ENCODE measurements at places on chromosomes 4 and X.

DNA sequence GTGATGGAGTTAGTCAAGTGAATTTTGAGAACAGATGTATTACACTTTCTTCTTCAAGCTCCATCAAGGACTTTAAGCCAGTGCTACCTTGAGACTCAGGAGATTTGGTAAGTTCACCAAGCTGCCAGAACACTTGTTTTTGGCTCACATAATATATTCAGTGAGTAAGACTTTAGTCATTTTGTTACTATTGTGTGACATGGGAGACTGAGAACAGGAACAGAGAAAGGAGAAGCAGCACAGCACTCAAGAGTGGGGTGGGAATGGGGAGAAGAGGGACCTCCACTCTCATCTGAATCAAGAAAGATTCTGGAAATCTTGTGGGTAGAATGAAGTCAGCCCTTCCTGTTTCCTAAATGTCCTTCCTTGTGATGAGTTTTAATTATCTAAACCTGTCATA, 87.3 kb upstream of the TET2 start:
- no peak for DNase-seq

DNA sequence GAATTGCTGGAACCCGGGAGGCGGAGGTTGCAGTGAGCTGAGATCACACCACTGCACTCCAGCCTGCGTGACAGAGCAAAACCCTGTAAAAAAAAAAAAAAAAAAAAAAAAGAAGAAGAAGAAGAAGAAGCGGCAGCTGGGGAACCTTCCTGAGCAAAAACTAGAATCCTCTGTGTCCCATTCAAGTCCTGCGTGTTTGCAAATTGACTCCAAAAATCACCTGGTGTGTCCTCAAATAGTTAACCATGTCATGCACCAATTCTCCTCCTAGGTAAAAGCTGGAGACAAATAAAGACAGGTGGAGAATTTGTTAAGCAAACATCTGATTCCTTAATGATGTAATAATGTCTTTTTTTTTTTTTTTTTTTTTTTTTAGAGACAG, 31.9 kb upstream of the ASMTL start:
- no peak for DNase-seq

DNA sequence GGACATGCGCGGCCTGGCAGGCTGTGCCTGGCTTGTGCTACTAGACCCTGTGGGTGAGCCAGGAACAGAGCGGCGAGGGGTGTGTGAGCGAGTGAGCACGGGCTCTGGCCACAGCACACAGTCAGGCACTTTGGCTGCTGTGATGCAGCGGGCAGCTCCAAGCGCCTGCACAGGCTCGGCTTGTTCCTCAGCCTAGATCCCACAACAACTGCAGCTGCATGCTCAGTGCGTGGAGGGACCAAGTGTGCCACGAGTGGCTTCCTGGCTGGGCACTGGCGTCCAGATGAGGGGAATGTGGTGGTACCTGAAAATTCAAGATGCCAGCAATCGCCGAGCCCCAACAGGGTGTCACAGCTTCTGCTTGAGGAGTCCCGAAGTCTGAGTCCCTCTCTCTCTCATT, 1056.6 kb downstream of the RAPGEF2 start:
- no peak for DNase-seq

- no peak for DNase-seq
Measured at GRCh38 chr4:83221897-83222441, 62.6 kb downstream of the COQ2 start.

- DNase-seq, result no peak
Measured at GRCh38 chr4:85715991-85716737, 241.2 kb downstream of the ARHGAP24 start.
